ENCODE measurements at places on chromosomes 12 and 14.

- no peak for DNase-seq
Measured at GRCh38 chr12:116455540-116456329, 103.4 kb upstream of the MAP1LC3B2 start.

DNA sequence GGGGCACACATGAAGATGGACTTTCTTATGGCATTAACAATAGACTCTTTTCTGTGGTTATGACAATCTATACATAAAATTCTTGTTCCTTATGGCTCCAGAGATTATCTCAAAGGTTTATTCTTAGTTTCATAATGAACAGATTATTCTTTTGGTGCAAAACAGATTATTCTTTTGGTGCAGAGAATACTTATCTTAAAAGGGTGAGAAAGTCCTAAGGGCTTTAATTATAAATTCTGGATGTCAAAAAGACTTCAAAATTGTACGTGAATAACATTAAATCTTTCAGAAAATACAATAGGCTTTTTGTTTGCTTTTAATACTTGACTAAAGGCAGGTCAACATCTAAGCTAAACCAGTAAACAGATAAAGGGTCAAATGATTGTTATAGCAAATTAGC lies 69.3 kb downstream of the MNAT1 start:
- no peak for DNase-seq

DNA sequence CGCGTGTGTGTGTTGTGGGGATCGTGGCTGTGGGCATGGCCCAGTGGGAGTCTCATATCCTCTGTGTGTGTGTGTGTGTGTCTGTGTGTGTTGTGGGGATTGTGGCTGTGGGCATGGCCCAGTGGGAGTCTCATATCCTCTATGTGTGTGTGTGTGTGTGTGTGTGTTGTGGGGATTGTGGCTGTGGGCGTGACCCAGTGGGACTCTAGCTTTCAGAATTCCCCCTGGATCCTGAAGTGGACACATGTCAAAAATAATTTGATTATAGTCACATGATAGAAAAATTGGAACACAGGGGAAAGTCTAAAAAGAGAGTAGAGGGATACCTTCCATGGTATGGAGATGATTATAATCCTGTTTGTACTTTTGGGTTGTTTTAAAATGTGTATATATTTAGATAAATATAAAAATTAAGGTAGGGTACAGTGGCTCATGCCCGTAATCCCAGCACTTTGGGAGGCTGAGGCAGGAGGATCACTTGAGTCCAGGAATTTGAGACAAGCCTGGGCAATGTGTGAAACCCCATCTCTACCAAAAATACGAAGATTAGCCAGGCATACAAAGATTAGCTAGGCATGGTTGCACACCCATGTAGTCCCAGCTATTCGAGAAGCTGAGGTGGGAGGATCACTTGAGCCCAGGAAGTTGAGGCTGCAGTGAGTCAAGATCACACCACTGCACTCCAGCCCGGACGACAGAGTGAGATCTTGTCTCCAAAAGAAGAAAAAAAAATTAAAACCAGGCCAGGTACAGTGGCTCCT lies 11.0 kb downstream of the PAPLN start:
- DNase-seq: no peak

- DNase-seq: no peak
Measured at GRCh38 chr14:90924621-90925340, 108.6 kb upstream of the TTC7B start.

- no peak for DNase-seq
Measured at GRCh38 chr12:54040148-54040494, 7.3 kb downstream of the HOXC5 start.

- no peak for DNase-seq
Measured at GRCh38 chr12:87991483-87991882, 37.7 kb downstream of the C12orf50 start.

DNA sequence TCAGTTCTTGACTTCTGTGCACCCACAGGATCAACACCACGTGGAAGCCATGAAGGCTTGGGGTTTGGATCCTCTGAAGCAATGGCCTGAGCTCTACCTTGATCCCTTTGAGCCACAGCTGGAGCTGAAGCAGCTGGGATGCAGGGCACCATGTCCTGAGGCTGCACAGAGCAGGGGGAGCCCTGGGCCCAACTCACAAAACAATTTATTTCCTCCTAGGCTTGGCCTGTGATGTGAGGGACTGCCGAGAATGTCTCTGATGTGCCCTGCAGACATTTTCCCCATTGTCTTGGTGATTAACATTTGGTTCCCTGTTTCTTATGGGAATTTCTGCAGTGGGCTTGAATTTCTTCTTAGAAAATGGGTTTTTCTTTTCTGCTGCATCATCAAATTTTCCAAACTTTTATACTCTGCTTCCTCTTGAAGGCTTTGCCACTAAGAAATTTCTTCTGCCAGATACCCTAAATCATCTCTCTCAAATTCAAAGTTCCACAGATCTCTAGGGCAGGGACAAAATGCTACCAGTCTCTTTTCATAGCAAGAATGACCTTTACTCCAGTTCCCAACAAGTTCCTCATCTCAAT lies 288.2 kb downstream of the CCDC59 start:
- DNase-seq: no peak

DNA sequence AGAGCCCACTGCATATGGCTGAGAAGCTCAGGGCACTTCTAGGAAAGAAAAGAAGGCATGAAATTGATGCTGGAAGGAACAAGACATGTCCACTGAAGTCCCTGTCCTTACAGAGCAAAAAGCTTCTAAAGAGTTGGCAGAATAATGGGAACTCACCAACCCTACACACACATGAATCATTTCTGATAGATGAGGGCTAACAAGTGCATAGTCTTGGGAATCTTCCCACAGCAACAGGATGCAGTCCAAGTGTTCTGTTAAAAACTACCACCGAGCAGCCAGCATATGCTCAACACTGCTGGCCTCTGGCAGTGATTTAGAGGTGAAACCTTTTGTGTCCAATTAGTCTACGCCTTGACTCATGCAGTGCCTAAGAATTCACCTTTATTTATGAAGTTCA lies 44.8 kb downstream of the RHOJ start:
- no peak for DNase-seq

GRCh38 chr12:56634242-56634836 lies 4.2 kb upstream of the BAZ2A start:
- no peak for DNase-seq

GRCh38 chr14:51596488-51597117 lies 55.1 kb upstream of the FRMD6 start:
- no peak for DNase-seq

DNA sequence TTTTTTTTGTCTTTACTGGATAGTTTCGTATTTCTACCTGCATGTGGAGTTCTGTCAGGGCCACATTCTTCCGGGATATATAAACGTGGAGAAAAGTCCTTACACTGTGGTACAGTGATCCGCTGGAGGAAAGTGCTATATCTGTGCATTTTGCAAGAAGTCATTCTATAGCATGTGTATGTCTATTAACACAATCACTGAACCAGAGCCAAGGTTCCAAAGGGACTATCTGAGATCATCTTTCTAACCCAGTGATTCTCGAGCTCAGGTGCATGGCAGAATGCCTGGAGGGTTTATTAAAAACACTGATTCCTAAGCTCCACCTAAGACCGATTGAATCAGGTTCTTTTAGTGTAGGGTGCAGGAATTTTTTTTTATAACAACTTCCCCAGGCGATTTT lies 354.0 kb downstream of the NRXN3 start:
- DNase-seq: no peak

DNA sequence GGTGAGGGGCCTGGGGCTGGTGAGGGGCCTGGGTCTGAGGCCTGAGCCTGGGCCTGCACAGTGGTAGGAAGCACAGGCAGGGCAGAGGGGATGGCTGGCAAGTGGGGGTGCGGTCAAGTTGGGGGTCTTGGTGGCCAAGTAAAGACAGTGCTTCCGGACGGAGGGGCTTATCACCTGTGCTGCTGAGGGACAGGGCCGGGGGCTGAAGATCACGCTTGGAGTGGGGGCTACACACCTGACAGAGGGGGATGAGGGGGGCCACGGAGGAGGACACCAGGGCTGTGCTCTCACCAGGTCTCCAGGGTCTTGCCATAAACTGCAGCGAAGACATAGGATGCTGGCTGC lies 12.2 kb downstream of the TEDC1 start:
- DNase-seq: no peak

DNA sequence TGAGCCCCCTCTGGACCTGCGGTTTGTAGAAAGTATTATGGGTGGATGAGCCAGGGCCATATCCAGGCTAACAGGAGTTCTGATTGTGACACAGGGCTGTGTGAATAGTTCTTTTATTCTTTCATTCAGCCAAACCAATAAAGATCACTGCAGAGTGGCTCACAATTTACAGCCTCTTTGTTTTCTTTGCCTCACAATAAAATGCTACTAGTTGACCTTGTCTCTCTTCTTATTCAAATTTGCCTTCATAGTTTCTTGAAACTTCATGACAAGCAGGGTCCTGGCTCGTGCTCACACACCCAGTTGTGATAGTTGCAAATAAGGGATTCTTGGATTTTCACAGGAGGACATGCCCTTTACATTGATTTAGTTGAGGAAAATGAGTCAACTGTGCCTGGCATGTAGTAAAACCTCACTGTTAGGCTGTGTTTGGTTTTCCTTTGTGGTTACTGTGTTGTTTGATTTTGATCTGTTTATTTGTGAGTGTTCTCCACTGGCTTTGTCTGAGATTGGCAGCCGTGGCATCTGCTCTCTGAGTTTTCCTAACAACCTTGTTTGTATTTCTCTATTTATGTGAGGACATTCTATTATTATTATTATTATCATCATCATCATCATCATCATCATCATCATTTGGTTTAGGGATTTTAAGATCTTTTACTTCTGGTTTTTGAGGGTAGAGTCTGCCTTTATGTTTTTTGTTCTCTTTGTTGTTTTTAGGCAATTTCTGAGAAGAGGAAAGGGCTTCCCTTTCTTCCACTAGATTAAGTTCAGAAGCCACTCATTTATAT lies 2.7 kb upstream of the KRT6B start:
- no peak for DNase-seq

DNA sequence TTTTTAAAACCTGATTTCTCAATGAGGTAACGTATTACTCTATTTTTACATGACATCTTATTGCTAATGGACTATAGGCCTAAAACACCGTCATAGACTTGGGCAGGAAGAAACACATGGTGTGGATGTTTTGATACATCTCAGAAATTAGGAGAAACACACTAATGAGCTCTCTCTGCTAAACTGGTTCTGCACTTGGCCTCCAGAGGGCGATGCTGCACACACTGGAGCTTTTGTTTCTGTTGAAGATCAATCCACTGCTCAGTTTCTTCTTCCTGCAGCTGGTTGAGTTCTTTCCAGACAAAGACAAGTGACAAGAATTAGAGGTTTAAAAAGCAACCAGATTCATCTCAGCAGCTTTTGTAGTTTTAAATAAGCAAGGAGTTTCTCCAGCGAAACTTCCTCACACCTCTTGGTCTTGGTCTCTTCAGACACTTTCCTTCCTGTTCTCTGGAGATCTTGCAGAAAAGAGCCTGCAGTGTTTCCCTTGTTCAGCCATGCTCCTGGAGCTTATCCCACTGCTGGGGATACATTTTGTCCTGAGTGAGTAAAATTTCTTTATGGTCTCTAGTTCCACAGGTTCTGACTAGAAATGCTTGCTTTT lies 178.5 kb upstream of the OR4E1 start:
- peak; percentile 33 for DNase-seq

DNA sequence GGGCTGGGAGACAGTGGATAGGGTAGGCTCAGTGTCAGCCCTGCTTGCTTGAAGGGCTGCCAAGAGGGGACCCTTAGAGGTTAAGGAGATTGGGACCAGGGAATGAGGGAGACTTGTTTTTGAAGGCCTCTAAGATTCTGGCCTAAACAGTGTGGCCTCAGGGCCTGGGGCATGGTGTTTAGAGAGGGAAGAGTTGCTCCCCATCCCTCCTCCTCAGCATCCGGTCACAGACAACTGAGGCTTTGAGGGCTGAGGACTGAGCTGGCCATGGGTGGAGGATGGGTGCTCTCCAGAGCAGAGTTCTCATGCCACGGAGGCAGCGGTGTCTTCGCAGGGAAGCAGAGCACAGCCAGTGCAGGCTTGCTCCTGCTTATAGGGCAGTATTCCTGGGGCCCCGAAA lies 49.4 kb downstream of the KRT80 start:
- no peak for DNase-seq

GRCh38 chr12:68477261-68477772 lies 133.4 kb upstream of the RAP1B start:
- no peak for DNase-seq

DNA sequence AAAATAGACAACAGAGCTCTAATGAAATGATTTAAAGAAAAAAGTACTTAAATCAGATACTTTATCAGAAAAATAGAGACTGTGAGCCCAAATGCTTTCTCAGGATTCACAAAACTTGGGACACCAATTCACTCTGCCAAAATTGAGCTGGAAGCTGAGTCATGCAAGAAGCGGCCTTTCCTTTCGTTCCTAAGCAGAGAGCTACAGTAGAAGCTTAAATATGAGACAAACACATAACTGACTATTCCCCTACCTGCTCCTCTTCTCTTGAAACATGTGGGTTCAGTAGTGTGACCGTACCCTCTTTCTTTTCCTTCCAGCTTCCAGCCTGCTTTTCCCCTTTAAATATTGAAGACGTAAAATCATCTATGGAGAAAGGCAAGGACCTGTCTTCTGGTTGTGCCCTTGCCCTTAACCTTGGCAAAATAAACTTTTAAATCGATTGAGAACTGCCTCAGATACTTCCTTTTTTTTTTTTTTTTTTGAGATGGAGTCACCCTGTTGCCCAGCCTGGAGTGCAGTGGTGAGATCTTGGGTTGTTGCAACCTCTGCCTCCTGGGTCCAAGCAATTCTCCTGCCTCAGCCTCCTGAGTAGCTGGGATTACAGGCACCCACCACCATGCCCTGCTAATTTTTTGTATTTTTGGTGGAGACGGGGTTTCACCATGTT lies 4.4 kb upstream of the SDS start:
- DNase-seq: no peak

- no peak for DNase-seq
Measured at GRCh38 chr12:52145228-52146088, 46.4 kb downstream of the KRT80 start.

- no peak for DNase-seq
Measured at GRCh38 chr12:50742776-50743175, 21.1 kb upstream of the ATF1 start.

DNA sequence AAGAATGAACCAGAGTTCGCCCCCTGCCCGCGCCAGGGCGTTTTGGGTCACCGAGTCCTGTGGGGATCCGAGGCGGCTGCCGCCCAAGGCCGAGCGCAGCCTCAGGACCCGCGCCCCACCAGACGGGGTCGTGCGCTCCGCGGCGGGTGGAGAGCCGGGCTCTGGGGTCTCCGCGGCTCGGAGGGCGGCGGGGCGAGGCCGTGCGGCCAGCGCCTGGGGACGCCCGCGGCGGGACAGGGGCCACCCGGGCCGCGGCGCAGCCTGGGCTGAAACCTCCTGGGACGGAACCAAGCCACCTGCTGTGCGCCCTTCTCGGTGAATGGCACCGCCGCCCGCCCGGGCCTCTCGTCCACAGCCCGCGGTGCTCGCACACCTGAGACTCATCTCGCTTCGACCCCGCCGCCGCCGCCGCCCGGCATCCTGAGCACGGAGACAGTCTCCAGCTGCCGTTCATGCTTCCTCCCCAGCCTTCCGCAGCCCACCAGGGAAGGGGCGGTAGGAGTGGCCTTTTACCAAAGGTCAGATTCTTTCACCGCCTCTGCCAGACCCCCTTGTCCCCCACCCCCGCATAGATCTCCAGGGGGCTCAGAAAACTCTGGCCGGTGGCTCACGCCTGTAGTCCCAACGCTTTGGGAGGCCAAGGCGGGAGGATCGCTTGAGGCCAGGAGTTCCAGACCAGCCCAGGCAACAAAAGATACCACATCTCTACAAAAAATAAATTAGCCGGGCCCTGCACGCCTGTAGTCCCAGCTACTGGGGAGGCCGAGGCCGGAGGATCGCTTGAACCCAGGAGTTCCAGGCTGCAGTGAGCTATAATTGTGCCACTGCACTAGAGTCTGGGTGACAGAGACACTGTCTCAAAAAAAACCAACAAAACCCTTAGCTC lies 901 bp downstream of the B3GNT4 start:
- no peak for DNase-seq

- no peak for DNase-seq
Measured at GRCh38 chr12:95809000-95809680, 18.6 kb upstream of the NTN4 start.

Data from stimulated activated CD8-positive, alpha-beta memory T cell treated with anti-CD3 and anti-CD28 coated beads, Interleukin-7, amount 100 ng/mL, for 24 hours (primary cell).